Left lung (tissue), 14 donors: ENCODE measurements at places on chromosomes 12 and 14. TPM values are rescaled to one million over a fixed set of nuclear protein-coding genes. Genes with fewer than 3 reads are reported as not detected.

- H3K4me1 ChIP-seq: peaks cover 55% of the 10 kb centered on the region
- H3K27me3 ChIP-seq: no peaks in the 10 kb centered on the region
- DNase-seq: no peak
- no peaks in the 10 kb centered on the region for H3K36me3 ChIP-seq
- no peak overlapping the region for H3K27ac ChIP-seq
Measured at GRCh38 chr12:68453876-68454275, 121.7 kb upstream of the MDM1 start.

DNA sequence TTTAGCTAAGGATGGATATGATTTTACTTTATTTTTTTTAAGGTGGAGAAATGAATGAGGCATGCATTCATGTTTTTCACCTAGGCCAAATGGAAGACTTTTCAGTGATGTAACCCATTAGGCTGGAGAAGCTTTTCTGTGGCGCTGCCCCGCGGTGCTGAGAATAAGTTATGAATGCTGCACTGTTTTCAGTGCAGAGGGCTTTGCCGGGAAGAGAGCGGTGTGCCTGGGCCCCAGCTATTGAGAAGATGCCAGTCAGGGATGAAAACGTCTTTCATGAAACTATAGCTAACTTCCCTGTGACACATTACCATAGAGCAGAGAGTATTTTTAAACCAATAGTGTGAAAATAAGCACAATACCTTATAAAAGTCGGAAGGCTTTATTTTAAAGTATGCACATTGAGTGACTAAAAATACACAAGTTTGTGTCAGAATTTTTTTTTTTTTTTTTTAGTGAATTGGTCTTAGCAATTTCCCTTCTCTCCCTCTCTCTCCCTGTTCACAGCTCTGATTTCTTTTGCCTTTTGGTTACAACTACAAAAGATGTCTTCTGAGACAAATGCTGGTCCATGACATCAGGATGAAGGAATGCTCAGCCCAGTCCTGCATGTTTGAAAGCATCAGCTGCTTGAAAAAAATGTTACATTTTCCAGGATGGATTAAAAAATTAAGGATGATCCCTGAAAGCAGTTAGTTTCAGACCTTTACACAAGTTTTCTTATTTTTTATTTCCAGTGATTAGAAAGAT, 48.3 kb downstream of the NPAS3 start:
- H3K27ac ChIP-seq: no peak overlapping the region
- H3K36me3 ChIP-seq: no peaks in the 10 kb centered on the region
- no peaks in the 10 kb centered on the region for H3K4me1 ChIP-seq

DNA sequence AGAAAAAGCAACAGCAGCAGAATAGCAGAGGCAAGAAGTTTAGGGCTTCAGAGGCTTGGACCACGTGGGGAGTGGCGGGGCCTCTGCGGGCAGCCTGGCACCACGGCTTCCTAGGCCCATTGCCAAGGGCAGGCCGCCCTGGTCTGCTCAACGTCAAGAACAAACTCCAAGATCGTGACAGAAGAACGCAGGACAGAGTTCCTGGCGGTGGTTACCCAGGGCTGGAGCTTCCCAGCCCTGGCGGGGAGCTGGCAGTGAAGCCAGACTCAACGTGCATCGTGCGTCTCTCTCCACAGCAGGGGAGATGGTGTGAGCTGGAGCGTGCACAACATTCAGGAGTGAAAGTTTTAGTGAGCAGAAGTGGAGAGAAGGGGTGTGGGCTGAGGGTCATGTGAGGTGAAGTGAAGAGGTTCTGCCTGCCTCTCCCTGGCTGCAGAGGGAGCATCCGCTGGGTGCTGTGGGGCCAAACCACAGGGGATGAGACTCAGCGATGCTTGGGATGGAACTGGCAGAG, 13.9 kb upstream of the CACNA2D4 start:
- no peaks in the 10 kb centered on the region for H3K27me3 ChIP-seq
- H3K36me3 ChIP-seq: no peaks in the 10 kb centered on the region
- no peak overlapping the region for H3K27ac ChIP-seq
- peak; percentile 28 for DNase-seq
- no peaks in the 10 kb centered on the region for H3K4me1 ChIP-seq
- no peak overlapping the region for H3K4me3 ChIP-seq

DNA sequence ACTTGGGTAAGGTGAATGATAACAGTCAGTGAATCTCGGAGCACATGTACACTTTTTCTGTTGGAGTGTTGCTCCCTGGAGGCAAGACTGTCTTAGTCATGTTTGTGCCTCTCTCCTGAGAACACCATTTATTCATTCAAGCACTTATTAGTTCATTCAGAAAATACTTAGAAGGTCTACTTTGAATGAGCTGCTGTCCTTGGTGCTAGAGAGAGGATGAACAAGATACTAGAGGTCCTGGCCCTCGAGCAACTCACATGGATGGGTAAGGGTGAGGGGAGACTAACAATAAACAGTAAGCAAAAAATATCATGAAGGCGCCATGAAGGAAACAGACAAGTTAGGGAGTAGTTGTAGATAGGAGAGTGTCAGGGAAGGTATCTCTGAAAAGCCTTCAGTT, 17.1 kb upstream of the SAMD4A start:
- no peaks in the 10 kb centered on the region for H3K4me1 ChIP-seq
- no peak overlapping the region for H3K27ac ChIP-seq

DNA sequence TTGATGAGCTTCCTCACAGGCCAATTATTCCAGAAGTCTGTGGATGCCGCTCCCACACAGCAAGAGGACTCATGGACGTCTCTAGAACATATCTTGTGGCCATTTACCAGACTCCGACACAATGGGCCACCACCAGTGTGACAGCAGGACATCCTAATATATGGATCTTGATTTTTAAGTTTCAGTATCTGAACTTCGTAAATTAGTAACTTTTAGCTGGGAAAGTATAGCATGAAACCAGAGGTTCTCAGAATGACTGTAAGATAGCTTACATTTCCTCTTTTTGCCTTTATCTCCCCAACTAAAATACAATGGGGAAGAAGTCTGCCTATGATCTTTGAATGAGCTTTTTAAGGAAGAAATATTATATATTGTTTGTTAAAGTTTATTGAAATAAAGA, 87.0 kb downstream of the DNAI7 start:
- no peaks in the 10 kb centered on the region for H3K27me3 ChIP-seq
- DNase-seq: no peak
- peaks cover 20% of the 10 kb centered on the region for H3K36me3 ChIP-seq

- H3K4me1 ChIP-seq: no peaks in the 10 kb centered on the region
- no peaks in the 10 kb centered on the region for H3K36me3 ChIP-seq
- H3K4me3 ChIP-seq: no peak overlapping the region
Measured at GRCh38 chr14:23602181-23603095, 23.8 kb upstream of the JPH4 start.

GRCh38 chr14:54650959-54651351, 84.0 kb downstream of the SAMD4A start:
- H3K4me3 ChIP-seq: no peak overlapping the region
- DNase-seq: no peak
- no peaks in the 10 kb centered on the region for H3K36me3 ChIP-seq
- peak overlapping the region; percentile 66 for H3K27ac ChIP-seq
- no peaks in the 10 kb centered on the region for H3K27me3 ChIP-seq
- H3K4me1 ChIP-seq: peaks cover 14% of the 10 kb centered on the region

GRCh38 chr14:68254669-68255527, 435.3 kb downstream of the RAD51B start:
- no peak overlapping the region for H3K27ac ChIP-seq
- no peak for DNase-seq
- peaks cover 12% of the 10 kb centered on the region for H3K4me1 ChIP-seq
- no peaks in the 10 kb centered on the region for H3K36me3 ChIP-seq
- no peak overlapping the region for H3K4me3 ChIP-seq

DNA sequence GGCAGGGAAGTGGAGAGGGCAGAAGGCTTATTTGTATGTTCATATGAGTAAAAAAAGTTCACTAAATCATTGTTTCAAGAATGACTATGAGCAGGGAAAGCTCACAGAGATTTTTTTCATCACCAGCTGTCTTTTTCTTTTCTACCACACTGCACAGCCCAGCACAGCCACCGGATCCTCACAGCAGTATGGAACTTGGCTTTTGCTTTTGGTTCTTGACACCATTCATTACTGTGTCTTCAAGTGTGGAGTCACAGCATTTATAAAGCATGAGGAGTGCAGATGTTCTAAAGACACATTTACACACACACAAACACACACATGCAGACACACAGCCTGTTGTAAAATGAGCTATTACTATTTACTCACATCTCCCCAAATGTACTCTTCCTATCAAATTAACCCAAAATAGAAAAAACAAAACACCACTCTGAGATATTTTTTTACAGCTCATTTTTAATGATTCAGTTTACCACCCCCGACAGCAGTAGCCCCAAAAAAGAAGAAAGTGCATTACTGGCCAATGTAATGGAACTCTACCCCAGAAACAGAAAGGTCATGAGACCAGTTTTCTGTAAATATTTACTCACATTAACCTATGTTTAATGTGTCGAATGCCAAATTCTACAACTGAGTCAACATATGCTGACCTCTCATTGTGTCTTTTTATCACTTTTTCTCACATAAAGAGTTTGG, 60.5 kb downstream of the BTG1 start:
- no peaks in the 10 kb centered on the region for H3K27me3 ChIP-seq
- H3K27ac ChIP-seq: no peak overlapping the region
- H3K36me3 ChIP-seq: no peaks in the 10 kb centered on the region
- peaks cover 23% of the 10 kb centered on the region for H3K4me1 ChIP-seq

GRCh38 chr12:90280564-90281058, 572.0 kb upstream of the ATP2B1 start:
- H3K27ac ChIP-seq: no peak overlapping the region
- no peaks in the 10 kb centered on the region for H3K4me1 ChIP-seq
- no peaks in the 10 kb centered on the region for H3K36me3 ChIP-seq
- no peaks in the 10 kb centered on the region for H3K27me3 ChIP-seq
- no peak for DNase-seq

GRCh38 chr14:69572030-69572840, 2.4 kb downstream of the CCDC177 start:
- H3K27ac ChIP-seq: no peak overlapping the region
- H3K4me1 ChIP-seq: peaks cover 38% of the 10 kb centered on the region
- no peaks in the 10 kb centered on the region for H3K36me3 ChIP-seq

- H3K27ac ChIP-seq: no peak overlapping the region
- no peak for DNase-seq
- no peak overlapping the region for H3K4me3 ChIP-seq
- H3K4me1 ChIP-seq: no peaks in the 10 kb centered on the region
- no peaks in the 10 kb centered on the region for H3K36me3 ChIP-seq
Measured at GRCh38 chr12:59186451-59186850, 266.1 kb upstream of the LRIG3 start.

DNA sequence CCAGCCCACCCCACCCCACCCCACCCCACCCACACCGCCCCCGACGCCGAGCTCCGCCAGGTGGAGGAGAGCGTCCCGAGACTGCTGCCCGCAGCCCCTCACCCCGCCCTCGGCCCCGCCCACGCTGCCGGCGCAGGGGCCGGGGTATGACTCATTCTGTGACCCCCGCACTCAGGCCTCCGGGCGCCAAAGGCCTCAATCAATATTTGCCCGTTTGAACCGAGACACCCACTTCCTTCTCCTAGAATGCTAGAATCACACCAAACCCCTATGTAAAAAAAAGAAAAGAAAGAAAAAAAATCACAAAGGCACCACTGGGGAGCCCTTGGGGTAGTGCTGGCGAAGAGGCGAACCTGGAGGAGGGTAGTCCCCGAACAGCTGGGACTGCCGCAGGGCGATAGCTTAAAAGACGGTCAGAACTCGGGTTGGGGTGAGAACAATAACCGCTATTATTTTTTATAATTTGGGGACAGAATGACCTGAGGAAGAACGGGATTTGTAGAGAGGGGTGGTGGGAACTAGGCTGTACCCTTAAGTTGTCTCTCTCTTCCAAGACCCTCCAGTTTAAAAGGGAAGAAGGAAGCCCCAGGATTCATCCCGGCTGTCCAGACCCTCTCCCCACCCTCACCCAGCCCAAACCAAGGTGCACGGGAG, 894 bp downstream of the KRT8 start:
- H3K4me1 ChIP-seq: peaks cover 10% of the 10 kb centered on the region
- DNase-seq: peak; percentile 24
- H3K36me3 ChIP-seq: no peaks in the 10 kb centered on the region
- peak overlapping the region; percentile 37 for H3K4me3 ChIP-seq
- peak overlapping the region; percentile 72 for H3K27ac ChIP-seq

GRCh38 chr12:78119351-78119918, 288.7 kb downstream of the NAV3 start:
- no peaks in the 10 kb centered on the region for H3K27me3 ChIP-seq
- no peak overlapping the region for H3K4me3 ChIP-seq
- H3K4me1 ChIP-seq: no peaks in the 10 kb centered on the region
- no peak overlapping the region for H3K27ac ChIP-seq
- DNase-seq: no peak

DNA sequence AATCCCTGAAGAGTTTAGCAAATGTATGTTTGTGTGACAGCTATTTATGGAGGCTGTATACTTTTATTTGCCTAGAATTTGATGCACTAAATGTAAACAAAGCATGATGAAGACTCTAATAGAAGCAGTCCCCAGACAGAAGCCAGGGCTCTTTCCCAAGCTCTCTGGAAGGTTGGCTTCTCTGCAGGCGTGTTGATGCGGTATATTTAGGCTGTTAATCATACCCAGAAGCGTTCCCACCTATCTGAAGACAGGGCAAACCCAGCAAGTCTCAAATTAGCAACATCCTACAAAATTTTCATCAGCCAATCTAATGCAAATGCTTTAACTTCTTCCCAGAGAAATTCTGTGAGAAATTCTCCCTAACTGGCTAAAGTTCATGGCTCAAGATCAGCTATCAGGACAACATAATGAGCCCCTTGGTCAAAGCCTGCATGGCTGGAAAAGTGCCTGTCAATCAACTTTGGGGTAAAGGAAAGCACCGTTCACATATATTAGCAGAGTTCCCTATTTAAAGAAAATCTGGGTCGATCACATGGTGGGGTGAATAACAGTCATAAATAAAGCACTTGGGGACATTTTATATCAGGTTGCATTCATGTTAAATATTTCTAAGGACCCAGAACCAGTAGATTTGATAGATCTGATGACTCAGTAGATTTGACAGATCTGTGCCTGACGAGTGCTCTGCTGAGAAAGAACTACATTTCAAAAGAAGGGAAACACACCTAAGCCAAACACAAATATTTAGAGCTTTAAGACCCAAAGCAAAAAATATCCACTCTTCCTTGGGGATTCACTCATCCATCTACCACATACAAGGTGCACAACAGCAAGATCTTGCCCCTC, 46.6 kb downstream of the KSR2 start:
- H3K4me3 ChIP-seq: no peak overlapping the region
- no peaks in the 10 kb centered on the region for H3K36me3 ChIP-seq
- no peak for DNase-seq
- H3K27me3 ChIP-seq: no peaks in the 10 kb centered on the region

- no peak overlapping the region for H3K4me3 ChIP-seq
- peak; percentile 38 for DNase-seq
- no peaks in the 10 kb centered on the region for H3K4me1 ChIP-seq
- no peaks in the 10 kb centered on the region for H3K36me3 ChIP-seq
- no peaks in the 10 kb centered on the region for H3K27me3 ChIP-seq
Measured at GRCh38 chr14:93974833-93975232, 1.5 kb downstream of the ASB2 start.

Gene EMP1
- polyA plus RNA-seq: 127 TPM

Gene MAP3K9
- 5.2 TPM for polyA plus RNA-seq

Gene IL26
- polyA plus RNA-seq: not detected

Gene MFAP5
- 0.35 TPM for polyA plus RNA-seq

Gene TSPAN8
- 0.96 TPM for polyA plus RNA-seq

Gene ANKRD33
- 0.08 TPM for polyA plus RNA-seq

Gene NOC4L
- 10.6 TPM for polyA plus RNA-seq

Gene GARIN6
- not detected for polyA plus RNA-seq

Gene CEBPE
- polyA plus RNA-seq: 0.21 TPM

Gene SVOP
- polyA plus RNA-seq: 0.09 TPM

Gene PLEKHD1
- 0.14 TPM for polyA plus RNA-seq

Gene SNX6
- polyA plus RNA-seq: 116 TPM

Gene CLEC2A
- not detected for polyA plus RNA-seq

Gene SLC17A8
- 4.0 TPM for polyA plus RNA-seq

Gene THAP2
- polyA plus RNA-seq: 20.6 TPM
